Posterior vena cava (tissue), 2 donors: ENCODE measurements at places on chromosomes 11 and 22.

- DNase-seq, result no peak
Measured at GRCh38 chr11:67252831-67253239, 13.4 kb upstream of the GRK2 start.

DNA sequence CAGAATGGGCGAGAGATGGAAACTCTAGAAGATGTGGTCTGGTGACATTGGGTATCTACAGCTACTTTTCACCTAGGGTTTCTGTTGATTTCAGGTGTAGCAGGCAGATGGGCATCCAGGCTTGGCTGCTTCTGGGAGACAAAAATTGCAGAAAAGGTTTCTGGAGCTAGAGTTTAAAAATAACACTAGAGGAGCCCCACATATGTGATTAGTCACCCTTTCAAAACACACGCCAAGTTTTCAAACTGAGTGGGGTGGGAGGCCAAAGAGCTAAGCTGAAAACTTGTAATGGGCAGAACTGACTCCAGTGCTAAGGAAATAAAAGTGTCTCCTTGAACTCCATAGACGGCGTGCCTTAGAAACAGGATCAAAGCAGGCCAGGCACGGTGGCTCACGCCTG, 80.8 kb downstream of the GRK3 start:
- no peak for DNase-seq

GRCh38 chr11:65311170-65311678, 3.4 kb upstream of the CDC42EP2 start:
- no peak for DNase-seq

GRCh38 chr11:65653229-65654225, 9.2 kb downstream of the RELA start:
- DNase-seq, result no peak

DNA sequence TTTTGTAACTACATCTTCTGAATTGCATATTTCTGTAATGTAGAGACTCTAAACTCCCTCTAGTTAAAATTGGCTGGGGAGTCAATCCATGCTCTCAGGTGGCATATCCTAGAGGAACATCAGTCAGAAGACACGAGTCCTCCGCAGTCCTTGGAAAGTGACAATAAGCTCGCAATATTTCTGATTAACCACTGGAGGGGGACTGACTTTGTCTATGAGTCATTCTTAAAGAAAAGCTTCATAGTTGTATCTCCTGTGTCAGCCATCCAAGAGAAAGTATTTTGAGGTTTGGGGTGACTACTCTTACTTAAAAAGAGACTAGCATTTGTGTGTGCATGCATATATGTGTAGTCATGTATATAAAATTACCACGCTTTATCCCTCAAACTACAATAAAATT, 60.2 kb downstream of the SLN start:
- no peak for DNase-seq
